ENCODE measurements at places on chromosomes 3 and 15. TPM values are rescaled to one million over a fixed set of nuclear protein-coding genes. Genes with fewer than 3 reads are reported as not detected.

HEXA gene
- total RNA-seq, result 80.3 TPM

HGD gene
- under 0.01 TPM for total RNA-seq

LEO1 gene
- 21.3 TPM for total RNA-seq

APOD gene
- 2.1 TPM for total RNA-seq

SLC22A13 gene
- total RNA-seq, result 0.33 TPM

C3orf85 gene
- total RNA-seq, result not detected

GOLGA6L24 gene
- not detected for total RNA-seq

CELSR3 gene
- total RNA-seq, result 2.1 TPM

KIF7 gene
- total RNA-seq, result 11.4 TPM

TRH gene
- total RNA-seq, result not detected

ELP6 gene
- total RNA-seq, result 20.0 TPM

LSMEM2 gene
- total RNA-seq, result not detected

CCR2 gene
- total RNA-seq, result not detected

RBMS3 gene
- 58.6 TPM for total RNA-seq

All from fibroblast of lung (primary cell).